ENCODE measurements at places on chromosomes 13 and 19.

GRCh38 chr13:23690668-23691067, 120.5 kb downstream of the TNFRSF19 start:
- no peak for DNase-seq

DNA sequence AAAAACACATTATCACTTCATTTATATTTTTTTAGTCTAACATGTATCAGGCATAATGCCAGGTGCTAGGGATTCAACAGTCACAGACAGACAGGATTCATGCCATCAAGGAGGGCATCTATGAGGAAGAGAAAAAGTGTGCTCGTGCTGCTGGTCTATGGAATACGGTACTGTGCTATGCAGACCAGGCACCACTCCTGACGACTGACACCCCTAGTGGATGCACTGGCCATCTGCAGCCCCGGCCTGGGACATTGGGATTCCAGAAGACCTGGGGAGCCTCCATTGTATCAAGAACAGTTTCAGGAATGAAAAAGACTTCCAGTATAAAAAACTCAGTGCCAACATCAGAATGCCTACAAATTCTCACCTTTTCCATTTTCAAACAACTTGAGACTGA, 94.0 kb downstream of the KLF12 start:
- peak; percentile 16 for DNase-seq

GRCh38 chr13:106302011-106302410, 233.5 kb downstream of the EFNB2 start:
- no peak for DNase-seq

- no peak for DNase-seq
These were observed 23.7 kb upstream of the MAB21L1 start for GRCh38 chr13:35500144-35500543.

- no peak for DNase-seq
These were observed 11.8 kb downstream of the POU2F2 start for GRCh38 chr19:42120276-42120980.

DNA sequence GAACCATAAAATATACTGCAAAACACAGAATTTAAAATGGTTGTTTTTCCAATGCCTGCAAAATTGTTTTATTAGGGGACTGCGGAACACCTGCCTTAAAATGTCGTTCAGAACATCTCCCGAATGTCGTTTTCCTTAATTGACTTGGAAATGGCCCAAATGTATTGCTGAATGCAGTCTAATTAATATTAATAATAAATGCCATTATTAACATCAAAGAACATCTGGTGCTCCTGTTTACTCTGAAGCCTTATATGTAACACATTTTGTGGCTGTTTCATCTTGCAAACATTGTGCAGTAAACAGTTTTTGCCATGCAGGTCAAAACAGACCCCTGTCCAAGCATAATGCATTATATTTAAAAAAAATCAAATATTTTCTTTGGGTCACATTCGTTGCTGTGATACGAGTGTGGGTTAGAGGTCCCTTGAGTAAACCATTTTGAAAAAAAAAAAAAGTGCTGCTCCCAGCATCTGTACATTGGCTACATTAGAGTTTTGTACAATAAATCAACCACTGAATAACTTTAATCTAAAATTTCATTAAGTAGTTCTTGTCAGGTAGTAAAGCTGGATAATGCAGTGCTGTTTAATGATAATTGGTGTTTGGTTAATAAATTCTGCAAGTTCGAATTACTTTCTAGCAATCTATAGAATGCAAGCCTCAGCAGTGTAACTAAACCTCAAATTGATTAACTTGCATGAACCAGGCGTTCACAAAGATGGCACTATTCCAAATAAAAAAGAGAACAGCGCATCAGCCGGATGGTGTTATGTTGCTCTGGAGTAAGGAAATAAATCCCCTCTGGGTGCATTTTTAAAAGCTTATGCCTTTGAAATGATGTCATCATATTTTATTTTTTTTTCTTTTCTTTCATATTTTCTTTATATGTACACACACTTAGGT, 140.2 kb downstream of the ZNF536 start:
- no peak for DNase-seq

Data from stimulated activated naive CD8-positive, alpha-beta T cell treated with anti-CD3 and anti-CD28 coated beads, Interleukin-15, amount 100 ng/mL, for 72 hours (primary cell).